Neural progenitor cell (in vitro differentiated cells): ENCODE measurements at places on chromosomes 12 and 14. TPM values are rescaled to one million over a fixed set of nuclear protein-coding genes. Genes with fewer than 3 reads are reported as not detected.

Gene CFAP54
- total RNA-seq, result 1.6 and 4.2 TPM in 2 replicates

DNA sequence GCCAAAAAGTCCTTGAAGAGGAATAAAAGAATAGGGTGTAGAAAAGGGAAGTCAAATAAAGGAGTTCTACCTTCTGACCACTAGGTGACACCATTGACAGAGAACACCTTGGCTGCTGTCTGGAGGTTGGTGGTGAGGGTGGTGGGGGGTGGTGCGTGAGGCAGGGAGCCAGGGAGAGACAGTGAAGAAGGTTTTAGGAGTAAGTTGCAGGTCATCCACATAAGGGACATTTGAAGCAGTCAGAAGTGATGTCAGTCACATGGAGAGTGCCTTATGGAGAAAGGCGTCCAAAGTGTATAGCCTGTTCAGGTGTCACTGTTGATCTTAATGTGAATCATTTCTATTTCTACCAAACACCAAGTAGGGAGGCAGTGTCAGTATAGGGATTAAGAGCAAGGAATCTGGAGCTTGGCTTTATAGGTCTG lies 279.3 kb upstream of the DDHD1 start:
- peak; percentile 71 for DNase-seq

Gene CKAP4
- 58.7 and 64.3 TPM in 2 replicates for total RNA-seq

Gene WASHC4
- 53.9 and 81.1 TPM in 2 replicates for total RNA-seq
